ENCODE measurements at places on chromosomes 3 and 15.

DNA sequence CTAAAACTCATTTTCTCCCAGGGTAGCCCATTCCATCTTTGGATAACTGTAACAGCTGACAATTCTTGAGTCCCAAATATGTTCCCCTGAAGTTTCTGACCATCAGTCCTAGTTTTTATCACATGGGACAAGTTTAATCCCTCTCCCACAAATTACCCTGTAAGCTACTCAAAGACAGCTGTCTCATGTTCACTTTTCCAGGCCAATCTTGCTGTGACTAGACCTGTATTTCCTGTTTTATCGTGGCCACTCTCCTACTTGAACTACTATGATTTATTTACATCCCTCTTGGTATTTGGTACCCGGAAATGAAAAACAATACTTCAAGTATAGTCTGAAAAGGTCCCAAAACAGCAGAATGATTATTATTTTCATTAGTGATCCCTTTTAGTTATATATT is 95.1 kb upstream of the MEX3B start:
- DNase-seq, result peak; percentile 79

- DNase-seq, result peak; percentile 51
Measured at GRCh38 chr3:191363221-191363620, 32.9 kb upstream of the UTS2B start.

DNA sequence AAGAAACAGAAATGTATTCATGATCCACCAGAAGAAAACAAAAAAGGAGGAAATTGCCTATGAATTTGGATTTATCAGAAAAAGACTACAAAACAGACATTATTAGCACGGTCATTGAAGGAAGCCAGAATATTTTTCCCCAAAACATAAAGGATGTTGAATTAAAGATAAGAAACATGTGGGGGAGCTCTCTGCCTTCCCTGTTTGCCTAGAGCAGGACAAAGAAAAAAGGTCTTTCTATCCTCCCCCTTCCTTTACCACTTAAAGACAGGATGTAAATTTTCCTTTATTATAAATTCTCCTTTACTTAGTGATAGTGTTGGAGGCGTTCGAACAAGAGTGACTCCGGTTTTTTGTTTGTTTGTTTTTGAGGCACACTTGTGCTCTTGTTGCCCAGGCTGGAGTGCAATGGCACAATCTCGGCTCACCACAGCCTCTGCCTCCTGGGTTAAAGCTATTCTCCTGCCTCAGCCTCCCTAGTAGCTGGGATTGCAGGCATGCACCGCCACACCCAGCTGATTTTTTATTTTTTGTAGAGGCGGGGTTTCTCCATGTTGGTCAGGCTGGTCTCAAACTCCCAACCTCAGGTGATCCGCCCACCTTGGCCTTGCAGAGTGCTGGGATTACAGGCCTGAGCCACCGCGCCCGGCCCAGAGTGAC is 14.9 kb upstream of the RPN1 start:
- DNase-seq, result no peak

DNA sequence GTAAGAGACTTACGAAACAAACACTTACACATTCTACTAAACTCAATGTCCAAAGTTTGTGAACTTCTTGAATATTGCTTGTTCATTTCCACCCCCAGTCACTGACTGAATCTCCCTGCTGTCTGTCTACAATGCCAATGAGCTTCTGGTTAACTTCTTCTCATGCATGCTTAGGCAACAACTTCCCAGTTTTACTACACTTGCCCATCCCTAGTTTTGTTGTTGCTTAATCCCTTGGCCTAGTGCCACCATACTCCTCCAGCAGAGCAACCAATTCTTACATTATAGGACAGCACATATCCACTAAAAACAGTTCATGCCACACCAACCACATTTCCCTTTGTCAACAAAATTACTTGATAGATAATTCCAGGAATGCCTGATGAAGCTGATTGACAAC is 40.9 kb upstream of the CCR2 start:
- DNase-seq, result peak; percentile 85

GRCh38 chr3:122576174-122576940 is 1.1 kb upstream of the PARP15 start:
- no peak for DNase-seq

- no peak for DNase-seq
Measured at GRCh38 chr15:64775551-64776401, at the start of gene RBPMS2. Gene RBPMS2, minus strand, starts transcription at chr15:64775589. Its CDS starts 270 bp downstream, at chr15:64775319.

DNA sequence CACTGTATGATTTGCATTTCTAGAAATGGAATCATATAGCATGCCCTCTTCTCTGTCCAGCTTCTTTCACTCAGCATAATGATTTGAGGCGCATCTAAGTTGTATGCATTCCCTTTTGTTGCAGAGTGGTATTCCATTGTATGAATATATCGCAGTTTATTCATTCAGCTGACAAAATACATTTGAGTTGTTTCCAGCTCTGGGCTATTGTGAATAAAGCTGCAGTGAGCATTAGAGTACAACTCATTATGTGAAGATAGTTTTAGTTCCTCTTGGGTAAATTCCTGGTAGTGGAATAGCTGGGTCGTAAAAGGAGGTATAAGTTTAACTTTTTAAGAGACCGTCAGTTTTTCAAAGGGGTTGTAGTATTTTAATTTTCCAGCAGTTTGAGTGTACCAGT is 38.5 kb upstream of the POLR2M start:
- no peak for DNase-seq

DNA sequence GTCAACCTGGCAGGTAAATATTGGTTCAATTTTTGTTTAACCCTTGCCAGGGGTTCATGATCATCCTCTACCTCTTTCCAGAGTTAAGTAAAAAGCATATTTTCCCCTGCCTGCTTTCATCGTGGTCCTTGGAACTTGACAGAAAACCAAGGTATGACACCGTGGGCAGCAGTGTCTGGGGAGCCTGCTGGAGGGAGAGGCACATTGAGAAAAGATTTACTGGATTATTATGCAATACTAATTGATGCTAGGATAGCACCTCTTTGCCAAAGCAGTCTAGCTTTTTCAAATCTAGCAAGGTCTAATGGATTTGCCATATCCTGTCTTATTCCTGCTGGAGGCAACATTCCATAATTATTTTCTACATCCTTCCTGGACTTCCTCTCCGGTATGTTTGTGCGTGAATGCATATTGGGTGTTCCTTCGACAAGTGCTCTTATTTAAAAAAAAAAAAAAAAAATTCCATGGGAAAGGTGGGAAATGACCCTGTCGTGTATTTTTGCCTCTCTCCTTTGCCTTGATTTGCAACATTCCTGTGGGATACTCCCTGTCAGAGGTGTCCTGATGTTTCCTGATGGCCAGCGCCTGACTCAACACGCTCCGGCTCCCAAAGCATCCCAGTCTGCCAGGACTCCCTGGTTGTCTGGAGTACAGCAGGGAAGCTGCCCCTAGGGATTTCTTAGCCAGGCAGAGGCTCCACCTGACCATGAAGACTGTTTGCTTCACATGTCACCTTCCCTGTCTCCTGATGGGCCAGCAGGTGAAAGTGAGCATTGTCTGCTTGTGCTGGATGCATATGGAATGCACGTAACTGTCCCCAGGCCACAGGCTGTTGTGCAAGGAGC is 6.3 kb downstream of the BHLHE40 start:
- DNase-seq, result peak; percentile 95

GRCh38 chr3:46895204-46895660 is 17.7 kb downstream of the PTH1R start:
- peak; percentile 43 for DNase-seq

- DNase-seq, result peak; percentile 59
Measured at GRCh38 chr15:43225201-43225949, 4.6 kb upstream of the EPB42 start.

- peak; percentile 32 for DNase-seq
Measured at GRCh38 chr15:41979493-41980266, 7.3 kb upstream of the EHD4 start.

GRCh38 chr3:126306888-126307482 is 50.2 kb downstream of the KLF15 start:
- no peak for DNase-seq

GRCh38 chr15:63043335-63044076 is 959 bp downstream of the TPM1 start:
- DNase-seq, result no peak

All from bronchial epithelial cell (primary cell).